ENCODE measurements at places on chromosomes 6 and 20.

- peak; percentile 60 for DNase-seq
Observed at GRCh38 chr6:225121-225721, 67.1 kb upstream of the DUSP22 start.

- no peak for DNase-seq
Observed at GRCh38 chr6:134372603-134373281, 54.8 kb upstream of the SGK1 start.

DNA sequence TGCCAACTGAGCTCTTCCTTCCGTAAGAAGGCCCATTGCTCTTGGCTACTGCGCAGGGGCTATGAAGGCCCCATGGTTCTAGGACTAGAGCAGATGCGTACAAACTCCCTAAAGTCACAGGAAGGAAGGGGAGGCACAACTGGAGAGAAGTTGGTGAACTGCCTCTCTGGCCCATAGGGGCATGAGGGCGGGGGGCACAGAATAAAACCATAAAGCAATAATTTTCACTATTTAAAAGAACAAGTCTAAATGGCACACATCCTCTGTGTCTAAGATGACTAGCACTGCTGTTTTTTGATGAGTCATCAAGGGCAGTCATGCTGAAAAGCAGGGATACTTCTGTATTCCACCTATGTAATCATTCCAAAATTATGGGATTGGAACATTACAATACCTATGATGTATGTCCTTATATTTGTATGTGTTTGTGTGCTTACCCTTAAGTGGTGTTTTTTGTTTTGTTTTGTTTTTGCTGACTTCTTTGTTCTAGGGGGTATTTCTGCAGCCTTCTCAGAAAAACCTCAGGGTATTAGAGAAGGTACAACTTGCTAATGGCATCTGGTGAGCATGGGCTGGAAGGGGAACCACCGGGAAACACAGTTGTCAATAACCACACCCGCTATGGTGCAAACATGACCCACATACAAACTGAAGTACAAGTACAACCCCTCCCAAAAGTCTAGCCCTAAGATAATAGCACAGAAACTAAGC lies 36.9 kb downstream of the B4GALT5 start:
- no peak for DNase-seq

- DNase-seq = no peak
Observed at GRCh38 chr6:126804332-126805064, 314.0 kb upstream of the RSPO3 start.

- DNase-seq = no peak
Observed at GRCh38 chr20:1941226-1941625, 46.0 kb downstream of the SIRPA start.

DNA sequence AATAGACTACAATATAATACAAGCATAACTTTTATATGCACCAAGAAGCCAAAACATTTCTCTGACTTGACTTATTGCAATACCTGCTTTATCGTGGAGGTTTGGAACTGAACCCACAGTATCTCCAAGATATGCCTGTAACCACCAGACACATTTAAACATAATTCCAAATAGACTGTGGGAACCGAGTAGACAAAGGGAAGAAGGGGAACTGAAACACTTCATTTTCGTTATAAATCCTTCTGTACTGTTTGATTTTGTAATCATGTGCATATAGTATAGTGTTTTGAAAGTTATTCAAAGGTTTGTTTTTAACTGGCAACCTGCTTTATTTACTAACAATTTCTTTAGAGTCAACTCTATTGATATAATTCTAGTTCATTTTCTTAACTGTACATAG lies 154.9 kb upstream of the BEND6 start:
- no peak for DNase-seq

DNA sequence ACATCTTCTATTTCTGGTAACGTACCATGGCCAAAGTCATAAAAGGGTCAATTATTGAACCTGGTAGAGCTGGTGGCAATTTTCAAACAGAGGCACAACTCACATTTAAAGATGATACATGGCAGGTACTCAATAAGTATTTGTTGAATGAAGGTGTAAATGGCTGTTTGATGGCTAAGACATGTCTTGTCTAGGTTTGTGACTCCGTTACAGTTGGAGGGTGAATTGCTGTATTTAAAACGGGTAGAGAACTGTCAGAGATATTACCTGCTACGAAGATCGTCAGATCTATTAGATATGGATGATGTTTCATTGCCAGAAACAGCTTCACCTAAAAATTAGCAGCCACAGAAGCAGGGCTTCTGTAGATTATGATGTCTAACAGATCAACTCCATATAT lies 601.9 kb downstream of the PRKN start:
- DNase-seq = no peak

GRCh38 chr6:154039231-154039842 lies at the start of gene OPRM1:
OPRM1 (plus strand) TSS chr6:154039240; CDS start chr6:154039545, 305 bp downstream.
- peak; percentile 31 for DNase-seq

DNA sequence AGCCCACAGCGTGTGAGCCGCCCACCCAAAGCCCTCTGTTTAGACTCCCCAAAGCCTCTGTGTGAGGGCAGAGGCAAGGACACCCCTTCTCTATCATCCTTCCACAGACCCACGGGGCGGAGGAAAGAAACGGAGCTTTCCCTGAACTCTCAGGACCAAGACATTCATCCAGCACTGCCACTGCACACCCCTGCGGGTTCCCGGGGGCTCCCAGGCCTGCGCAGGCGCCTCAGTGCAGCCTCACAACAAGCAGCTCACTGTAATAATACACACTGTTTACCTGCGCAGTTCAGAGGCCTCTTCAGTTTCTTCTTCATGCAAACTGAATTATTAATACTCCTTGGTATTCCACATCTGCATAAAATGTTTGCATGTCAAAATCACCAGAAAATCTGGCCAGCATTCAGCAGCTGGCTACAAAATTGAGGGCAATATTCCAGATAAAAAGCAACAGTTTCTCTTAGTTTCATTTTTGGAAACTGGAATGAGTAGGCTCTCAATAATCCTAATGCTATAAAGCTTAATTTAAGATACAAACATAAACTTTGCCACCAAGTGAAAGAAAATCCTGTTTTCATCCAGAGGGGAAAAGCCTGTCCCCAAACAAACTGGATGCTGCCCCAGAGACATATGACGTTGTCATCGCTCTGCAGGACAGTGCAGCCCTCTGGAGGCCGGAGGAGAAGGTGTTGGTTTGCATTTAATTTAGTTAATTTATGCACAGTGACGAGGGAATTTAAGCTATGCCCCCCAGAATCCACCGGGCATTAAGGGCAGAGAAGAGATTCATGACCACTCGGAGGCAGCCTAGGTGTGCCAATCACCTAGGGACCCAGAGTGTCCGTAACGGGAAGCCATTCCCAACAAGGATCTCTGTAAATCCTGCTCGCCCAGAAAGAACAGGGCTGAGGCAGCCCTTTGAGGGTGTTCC lies 45.3 kb downstream of the NINL start:
- no peak for DNase-seq

DNA sequence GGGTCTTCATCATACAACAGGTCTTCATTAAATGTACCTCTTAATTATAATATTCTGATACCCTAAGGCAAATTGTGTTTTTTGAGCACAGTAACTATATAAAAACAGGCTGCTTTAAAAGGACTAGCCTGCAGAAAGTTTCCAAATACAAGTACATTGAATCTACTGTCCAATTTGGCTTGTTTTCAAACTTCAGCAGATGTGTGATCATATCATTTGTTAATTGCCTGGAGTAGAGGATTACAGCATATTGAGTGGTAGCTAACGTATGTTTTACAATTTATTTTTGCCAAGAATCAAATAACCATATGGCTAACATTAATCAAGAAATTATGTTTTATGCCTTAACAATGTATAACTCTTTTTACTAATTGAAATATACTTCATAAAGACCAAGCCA lies 12.6 kb downstream of the TINAG start:
- no peak for DNase-seq

DNA sequence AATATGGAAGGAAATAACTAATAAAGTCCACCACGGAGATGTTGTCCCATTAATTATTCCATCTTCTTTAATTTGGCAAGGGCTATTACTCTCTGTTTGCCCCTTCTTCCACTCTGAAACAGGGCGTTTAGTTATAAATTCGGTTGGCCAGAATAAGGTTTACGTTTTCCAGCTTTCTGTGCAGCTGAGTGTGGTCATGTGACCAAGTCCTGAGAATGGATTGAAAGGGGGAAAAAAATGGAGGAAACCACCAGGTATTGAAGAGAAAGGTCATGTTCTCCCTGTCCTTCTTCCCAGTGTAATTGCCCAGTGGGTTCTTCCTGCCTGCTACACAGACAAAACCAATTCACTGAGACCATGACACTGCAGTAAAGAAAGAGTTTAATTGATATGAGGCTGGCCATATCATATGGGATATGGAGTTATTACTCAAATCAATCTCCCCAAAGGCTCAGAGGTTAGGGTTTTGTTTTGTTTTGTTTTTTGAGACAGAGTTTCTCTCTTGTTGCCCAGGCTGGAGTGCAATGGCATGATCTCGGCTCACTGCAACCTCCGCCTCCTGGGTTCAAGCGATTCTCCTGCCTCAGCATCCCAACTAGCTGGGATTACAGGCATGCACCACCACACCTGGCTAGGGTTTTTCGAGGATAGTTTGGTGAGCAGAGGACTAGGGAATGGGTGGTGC lies 14.3 kb upstream of the TBC1D22B start:
- no peak for DNase-seq

- no peak for DNase-seq
Observed at GRCh38 chr6:118396969-118397368, 151.1 kb upstream of the PLN start.

- no peak for DNase-seq
Observed at GRCh38 chr6:151379933-151380847, 11.2 kb downstream of the ZBTB2 start.

DNA sequence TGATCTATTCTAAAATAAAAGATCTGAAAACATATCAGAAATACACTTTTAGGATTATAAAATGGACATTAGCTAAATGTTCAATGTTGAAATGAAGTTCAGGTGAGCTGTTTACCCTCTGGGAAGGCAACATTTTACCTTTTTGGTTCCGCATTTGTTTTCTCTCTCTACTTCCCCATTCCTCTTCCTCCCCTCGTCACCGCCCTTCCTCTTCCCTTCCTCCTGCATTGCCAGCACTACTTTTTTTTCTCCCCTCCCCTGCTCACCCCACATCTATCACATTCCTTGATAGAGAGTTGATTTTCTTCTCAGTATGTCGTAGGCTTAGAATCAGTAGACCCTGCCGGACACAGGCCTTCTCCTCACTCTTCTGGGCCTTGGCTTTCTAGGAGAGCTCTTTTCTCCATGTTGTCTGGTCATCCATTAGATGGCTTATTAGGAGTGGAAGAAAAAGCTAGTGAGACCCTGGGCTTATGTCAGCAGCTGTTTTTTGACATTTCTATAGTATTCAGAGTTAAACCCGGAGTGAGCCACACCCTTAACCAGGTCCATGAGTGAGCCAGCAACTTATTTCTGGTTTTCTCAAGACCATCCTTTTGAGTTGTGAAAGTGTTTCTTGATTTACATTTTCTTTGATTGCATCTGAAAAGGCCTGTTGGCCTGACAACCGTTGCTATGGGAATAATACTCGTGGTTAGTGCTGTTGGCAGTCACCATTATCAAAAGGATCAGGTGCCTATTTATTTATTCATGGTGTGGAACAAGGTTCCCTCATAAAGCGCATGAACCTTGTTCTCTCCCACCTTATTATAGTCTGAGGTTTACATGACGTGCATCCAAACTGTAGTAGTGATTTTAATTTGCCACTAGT lies 90.9 kb downstream of the DTD1 start:
- DNase-seq = no peak

- no peak for DNase-seq
Observed at GRCh38 chr6:100663219-100663863, 198.6 kb upstream of the SIM1 start.

- no peak for DNase-seq
Observed at GRCh38 chr6:117919775-117920729, 13.0 kb downstream of the SLC35F1 start.

GRCh38 chr6:157329829-157330228 lies 6.5 kb upstream of the TMEM242 start:
- no peak for DNase-seq

DNA sequence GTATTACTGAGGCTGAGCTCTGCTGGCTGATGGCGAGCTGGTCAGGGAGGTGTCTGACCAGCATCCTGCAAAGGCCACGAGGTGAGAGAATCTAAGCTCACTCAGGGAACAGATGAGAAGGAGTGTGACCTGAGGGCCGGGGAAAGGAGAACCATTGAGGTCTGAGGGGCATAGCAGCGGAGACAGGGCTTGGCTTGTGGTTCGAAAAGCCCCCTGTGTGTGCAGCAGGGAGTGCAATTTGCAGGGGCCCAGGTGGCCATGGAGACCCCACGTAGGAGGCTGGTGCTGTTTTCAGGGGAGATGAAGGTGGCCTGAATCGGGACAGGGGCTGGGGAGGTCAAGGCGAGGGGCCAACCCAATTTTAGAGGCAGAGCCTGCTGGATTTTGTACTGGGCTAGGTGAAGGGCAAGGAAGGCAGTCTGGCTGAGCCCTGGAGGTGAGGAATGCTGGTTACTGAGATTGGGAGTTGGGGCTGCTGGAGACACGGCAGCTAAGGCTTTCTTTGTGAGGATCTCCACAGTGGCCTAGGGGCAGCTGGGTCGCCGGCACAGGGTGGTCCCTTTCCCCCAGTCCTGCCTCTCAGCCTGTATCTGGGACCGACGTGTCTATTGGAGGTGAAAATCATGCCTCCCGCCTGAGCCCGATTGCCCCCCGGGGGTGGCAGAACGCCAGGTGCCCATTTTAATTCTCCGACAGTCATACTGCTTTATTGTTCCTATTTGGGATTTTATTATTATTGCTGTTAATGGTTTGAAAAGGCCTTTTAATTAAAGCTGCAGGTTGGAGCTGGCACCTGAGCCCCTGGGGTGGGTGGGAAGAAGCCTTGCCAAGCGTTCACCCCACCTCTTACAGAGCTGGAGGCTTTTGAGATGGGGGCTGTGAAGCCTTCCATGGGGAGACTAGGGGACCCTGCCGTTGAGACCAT lies 28.4 kb downstream of the DLGAP4 start:
- DNase-seq = no peak

- no peak for DNase-seq
Observed at GRCh38 chr20:24965065-24965919, 16.2 kb downstream of the CST7 start.

DNA sequence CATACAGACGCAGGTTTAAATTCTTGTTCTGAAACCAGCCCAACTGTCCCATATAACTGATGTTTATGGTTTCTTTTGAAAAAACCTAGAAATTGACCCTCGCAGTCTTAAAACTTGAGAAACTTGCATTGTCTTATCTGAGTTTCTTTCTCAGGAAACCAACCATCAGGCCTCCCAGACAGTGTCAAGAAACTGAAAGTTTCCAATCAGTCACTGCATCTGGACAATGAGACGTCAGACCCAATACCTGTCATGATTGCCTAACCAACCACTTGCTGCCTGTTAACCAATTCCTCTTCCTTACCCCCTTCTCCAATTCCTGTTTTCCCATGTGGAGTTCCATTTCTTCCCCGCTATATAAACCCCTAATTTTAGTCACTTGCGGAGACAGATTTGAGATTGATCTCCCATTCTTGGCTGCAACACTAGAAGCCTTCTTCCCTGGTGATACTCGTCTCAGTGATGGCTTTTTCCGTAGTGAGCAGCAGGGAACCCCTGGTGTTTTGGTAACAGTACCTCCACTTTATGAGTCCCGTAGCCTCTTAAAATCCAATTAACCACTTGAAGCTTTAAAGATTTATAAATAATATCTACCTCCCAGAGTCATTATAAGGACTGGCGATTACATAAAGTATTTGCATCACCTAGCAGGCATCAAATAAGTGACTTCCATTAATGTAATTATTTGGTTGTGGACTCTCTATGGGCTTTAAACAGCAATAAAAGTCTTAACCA lies 49.3 kb downstream of the GPR63 start:
- no peak for DNase-seq

Measured in stimulated activated CD4-positive, alpha-beta T cell treated with anti-CD3 and anti-CD28 coated beads, Interleukin-4, amount 100 ng/mL, for 4 hours (primary cell).